ENCODE measurements at places on chromosomes 5 and 9.

GRCh38 chr9:76400534-76401096 lies 6.4 kb upstream of the RFK start:
- no peak for DNase-seq

DNA sequence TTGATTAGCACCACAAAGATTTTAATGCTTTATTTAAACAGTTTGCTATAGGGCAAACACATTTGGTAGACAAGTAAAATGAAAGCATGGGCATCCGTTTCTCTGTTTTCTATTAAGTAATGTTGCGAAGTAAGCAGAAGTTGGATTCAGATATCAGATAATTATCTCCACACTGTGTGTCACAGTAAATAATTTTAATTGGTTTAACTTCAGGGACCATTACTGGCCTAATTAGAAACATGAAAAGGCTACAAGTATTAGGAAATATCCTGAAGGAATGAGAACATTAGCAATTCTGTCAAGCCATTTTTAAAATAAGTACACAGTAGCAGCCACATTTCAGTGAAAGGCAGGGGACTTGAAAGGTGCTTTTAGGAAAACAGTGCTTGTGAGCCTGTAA lies 975.4 kb downstream of the NR2F1-AS1 start:
- DNase-seq = no peak

DNA sequence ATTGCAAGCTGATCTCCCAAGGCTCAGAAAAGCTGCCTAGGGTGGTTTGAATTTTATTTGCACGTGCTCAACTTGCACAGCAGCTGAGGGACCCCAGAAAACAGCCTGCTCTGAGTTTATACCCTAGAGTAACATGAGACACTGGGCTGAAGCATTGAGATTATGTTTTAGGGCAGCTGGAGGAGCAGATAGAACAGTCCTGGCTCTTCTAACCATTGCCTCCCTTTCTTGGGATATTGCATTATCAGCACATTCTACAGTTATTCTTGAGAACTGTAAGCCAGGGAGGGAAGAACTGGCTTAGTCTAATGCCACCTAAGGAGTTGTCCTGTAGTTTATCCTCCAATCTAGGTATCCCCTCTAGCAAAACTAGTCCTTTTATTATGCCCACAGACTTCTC lies 10.3 kb downstream of the SMC2 start:
- no peak for DNase-seq

GRCh38 chr5:15555176-15555575 lies 55.2 kb downstream of the FBXL7 start:
- DNase-seq = peak; percentile 91

GRCh38 chr9:105880517-105880916 lies 186.2 kb downstream of the TMEM38B start:
- DNase-seq = no peak

DNA sequence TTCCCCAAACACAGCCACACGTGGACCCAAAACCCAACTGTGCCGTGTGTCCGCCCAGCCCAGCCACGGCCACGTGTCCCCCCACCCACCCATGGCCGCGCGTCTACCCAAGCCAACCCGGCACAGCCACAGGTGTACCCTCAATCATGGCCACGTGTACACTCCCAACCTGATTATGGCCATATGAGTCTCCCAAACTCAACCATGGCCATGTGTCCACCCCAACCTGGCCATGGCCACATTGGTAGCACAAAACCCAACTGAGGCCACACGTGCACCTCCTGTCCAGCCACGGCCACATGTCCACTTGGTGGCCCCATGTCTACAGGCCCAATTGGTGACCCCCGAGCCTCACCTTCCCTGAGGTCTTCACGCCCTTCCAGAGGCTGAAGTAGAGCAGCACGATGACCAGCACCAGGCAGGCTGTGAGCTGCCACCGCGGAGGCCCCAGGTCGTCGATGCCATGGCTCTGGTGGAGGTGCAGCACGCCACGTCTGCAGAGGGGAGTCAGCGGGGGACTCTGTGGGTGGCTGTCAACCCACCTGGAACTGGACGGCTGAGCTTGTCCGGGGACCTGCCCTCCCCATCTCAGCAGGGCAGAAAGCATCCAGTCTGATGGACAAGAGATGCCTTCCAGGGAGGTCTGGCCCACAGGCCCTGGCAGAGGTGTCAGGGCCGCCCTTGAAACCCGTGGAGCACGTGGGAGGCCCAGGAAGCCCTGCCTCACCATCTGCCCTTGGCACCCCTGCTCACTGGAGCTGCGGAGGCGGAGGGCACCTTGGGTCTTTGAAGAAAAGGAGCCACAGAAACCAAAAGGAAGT lies 23.5 kb downstream of the SLC6A3 start:
- DNase-seq = no peak

- DNase-seq = no peak
Observed at GRCh38 chr9:131474711-131475110, 28.0 kb upstream of the POMT1 start.

GRCh38 chr9:129174724-129175514 lies 3.1 kb downstream of the IER5L start:
- peak; percentile 63 for DNase-seq

DNA sequence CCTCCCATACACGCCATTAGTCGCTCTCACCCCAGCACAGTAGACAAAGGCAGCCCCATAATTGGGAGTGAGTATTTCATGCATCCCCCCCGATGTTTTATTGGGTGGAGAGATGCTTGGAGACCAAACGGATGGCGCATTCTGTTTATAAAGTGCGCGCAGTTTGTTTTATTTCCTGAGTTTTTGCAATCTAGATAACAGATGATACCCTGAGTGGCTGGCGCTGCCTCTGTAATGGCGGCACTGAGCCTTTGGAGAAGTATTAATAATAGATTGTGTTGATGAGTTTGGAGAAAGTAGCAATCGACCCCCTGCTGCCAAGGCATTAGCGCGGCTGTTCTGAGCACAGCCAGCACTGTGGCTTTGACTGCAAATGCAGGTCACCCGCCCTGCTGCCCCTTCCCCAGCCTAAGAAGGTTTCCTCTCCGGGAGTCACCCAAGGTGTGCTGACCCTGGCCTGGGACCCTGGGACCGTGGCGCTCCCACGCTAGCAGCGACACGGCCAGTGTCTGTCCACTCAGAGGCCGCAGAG lies 74.3 kb downstream of the LMX1B start:
- DNase-seq = no peak

DNA sequence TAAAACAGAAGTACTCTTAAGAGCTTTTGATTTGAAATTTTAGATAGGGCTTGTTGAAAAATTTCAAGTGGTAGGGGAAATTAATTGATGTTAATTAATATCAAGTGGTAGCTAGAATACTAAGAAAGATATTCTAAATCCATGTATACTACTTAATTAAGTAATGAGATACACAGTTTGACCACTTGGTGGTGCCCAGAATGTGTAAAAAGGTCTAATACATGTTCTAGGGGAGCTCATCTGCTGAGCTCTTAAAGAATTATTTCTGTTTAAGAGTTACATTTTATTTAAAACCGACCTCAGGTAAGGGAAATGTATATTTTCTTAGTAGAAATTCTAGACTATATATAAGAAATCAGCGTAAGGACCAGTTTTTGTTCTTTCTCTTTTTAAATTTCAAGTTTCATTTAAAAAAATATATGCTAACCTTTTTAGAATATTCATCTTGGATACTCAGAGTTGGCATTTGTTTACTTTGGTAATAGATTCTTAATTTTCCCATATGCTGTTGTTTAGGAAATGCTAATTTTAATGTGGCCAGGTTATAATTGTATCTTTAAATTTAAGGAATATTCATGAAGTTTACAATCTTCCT lies 61.5 kb downstream of the LNPEP start:
- peak; percentile 32 for DNase-seq

GRCh38 chr5:151904909-151905308 lies 19.7 kb downstream of the GLRA1 start:
- no peak for DNase-seq

GRCh38 chr5:12022444-12022843 lies 118.2 kb upstream of the CTNND2 start:
- DNase-seq = no peak

- DNase-seq = no peak
Observed at GRCh38 chr9:98227883-98228282, 27.6 kb downstream of the TBC1D2 start.

DNA sequence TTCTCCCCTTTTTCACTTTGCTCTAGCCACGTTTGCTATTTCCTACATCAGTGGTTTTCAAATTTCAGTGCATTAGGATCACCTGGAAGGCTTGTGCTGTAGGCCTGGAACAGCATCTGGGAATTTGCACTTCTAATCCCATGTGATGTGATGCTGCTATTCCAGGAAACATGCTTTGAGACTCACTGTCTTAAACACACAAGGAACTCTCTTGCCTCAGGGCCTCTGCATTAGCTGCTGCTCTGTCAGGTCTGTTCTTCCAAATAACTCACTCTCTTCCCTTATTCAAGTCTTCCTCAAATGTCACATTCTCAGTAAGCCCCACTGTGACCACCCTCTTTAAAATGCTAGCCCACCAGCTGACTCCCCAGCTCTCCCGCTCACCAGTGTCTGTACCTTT lies 204.0 kb downstream of the DNAH5 start:
- no peak for DNase-seq

- peak; percentile 37 for DNase-seq
Observed at GRCh38 chr9:79812507-79813257, 240.9 kb downstream of the TLE4 start.

GRCh38 chr9:85053206-85053786 lies 383.8 kb downstream of the NTRK2 start:
- DNase-seq = no peak

- no peak for DNase-seq
Observed at GRCh38 chr9:137228968-137229896, 1.5 kb upstream of the SLC34A3 start.

GRCh38 chr5:66454186-66455078 lies 141.8 kb upstream of the MAST4 start:
- DNase-seq = no peak

DNA sequence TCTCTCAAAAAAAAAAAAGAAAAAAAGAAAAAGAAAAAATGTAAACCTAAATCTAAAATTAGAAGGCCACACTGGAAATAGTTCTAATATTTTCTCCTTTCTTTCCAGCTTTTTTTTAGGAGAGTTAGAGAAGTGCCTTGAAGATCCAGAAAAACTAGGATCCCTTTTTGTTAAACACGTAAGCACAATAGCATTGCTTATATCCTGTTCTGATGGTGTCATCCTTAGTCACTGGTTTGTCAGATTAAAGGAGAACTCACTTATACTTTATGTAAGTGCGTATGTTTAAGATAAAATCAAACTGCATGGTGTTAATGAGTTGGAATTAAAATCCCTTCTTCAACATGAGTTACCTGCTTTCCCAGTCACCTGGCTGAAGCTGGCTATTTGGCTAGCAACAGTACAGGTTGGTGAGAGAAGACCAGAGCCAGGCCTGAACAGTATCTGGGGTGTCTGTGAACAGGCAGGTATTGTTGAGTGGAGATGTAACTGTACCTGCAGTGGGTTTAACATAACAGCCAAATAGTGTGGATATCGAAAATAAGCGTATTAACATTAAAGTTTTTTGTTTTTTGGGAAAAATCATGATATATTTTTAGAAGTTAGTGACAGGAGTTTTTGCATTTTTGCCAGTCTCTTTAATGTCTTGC lies 104.7 kb upstream of the OTULINL start:
- no peak for DNase-seq

Measured in DND-41 (cell line).